ENCODE measurements at places on chromosomes 13 and 19.
A peak's percentile ranks its signal among the peaks of the same experiment; 100 is the strongest.

DNA sequence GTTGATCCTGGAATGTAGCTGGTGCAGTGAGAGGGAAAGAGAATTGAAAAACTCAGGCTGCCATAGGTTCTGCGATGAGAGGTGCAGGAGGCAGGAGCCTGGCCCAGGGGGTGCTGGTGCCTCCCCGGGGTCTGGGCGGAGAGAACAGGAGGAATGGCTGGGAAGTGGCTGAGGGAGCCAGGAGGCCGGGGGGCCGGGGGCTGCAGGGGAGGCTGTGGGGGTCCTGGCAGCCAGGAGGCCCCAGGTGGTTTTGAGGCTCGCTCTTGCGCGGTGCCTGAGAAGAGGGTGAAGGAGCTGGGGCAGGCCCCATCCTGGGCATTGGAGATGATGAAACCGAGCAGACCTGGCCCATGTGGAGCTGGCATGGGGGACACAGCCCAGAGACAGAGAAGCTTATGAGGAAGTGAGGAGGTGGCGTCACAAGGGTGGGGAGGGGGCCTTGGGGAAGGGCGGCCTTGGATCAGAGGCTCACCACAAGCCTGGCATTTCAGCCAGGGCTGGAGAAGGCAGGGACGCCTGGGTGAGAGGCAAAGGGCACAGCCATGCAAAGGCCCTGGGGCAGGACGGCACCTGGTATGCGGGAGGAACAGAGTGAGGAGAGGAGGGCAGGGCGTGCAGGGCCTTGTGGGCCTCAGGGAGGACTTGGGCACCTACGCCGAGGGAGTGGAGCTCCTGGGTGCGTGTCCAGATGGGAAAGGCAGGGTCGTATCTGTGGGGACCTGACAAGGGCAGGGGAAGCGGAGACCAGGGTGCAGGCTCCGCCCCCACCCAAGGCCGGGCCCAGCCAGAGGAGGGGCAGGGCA lies 1.3 kb upstream of the TEKTIP1 start:
- no peak for DNase-seq

DNA sequence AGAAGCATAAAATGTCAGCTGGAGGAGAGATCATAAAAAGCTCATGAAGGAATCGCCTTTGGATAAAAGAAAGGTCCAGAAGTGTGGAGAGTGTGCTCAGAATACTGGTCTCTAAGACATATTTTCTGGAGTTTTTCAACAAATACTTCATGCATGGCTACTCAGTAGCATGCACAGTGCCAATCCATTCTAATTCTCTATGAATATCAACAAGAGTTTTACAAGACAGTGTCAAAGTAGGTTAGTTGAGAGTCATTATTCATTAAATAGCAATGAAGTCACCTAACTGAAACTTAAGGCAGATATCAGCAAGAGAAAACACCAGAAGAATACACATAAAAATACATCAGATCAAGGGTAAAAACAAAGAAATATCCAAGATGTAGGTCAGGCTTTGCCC lies 1243.2 kb upstream of the SLC10A2 start:
- DNase-seq: no peak

GRCh38 chr19:42498169-42498757 lies 30.0 kb downstream of the CEACAM1 start:
- no peak for DNase-seq

- no peak for DNase-seq
Measured at GRCh38 chr19:51131780-51132680, 7.3 kb downstream of the SIGLEC9 start.

- no peak for DNase-seq
Measured at GRCh38 chr19:18102916-18103542, 5.5 kb downstream of the MAST3 start.

DNA sequence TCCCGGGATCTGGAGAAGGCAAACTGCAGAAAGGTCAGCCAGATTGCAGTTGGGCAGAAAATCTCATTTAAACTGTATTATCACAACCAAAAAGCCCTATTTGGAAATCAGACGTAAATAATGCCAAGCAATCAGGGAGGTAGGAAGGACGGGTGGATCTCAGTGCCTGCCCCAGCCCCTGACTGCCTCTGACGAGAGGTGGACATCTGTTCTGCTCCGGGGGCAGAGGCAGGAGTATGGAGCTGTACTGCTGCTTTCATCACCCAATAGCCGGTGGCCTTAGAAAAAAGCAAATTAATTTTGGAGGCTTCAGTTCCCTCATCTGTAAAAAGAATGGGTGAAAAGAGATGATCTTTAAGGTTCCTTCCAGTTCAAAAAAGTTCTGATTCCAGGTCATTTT lies 43.6 kb upstream of the WASF3 start:
- no peak for DNase-seq

- DNase-seq: no peak
Measured at GRCh38 chr19:4707956-4708650, 15.5 kb downstream of the DPP9 start.

GRCh38 chr13:31904941-31905824 lies 126.4 kb upstream of the FRY start:
- DNase-seq: no peak

GRCh38 chr19:17951157-17951989 lies 15.5 kb upstream of the KCNN1 start:
- no peak for DNase-seq

- DNase-seq: no peak
Measured at GRCh38 chr13:33728271-33729037, 89.5 kb upstream of the RFC3 start.

- DNase-seq: no peak
Measured at GRCh38 chr13:90613076-90613795, 734.3 kb upstream of the MIR17HG start.

GRCh38 chr13:112683581-112683980 lies 6.3 kb upstream of the ATP11A start:
- DNase-seq: no peak

- no peak for DNase-seq
Measured at GRCh38 chr13:109485136-109485794, 301.1 kb downstream of the IRS2 start.

DNA sequence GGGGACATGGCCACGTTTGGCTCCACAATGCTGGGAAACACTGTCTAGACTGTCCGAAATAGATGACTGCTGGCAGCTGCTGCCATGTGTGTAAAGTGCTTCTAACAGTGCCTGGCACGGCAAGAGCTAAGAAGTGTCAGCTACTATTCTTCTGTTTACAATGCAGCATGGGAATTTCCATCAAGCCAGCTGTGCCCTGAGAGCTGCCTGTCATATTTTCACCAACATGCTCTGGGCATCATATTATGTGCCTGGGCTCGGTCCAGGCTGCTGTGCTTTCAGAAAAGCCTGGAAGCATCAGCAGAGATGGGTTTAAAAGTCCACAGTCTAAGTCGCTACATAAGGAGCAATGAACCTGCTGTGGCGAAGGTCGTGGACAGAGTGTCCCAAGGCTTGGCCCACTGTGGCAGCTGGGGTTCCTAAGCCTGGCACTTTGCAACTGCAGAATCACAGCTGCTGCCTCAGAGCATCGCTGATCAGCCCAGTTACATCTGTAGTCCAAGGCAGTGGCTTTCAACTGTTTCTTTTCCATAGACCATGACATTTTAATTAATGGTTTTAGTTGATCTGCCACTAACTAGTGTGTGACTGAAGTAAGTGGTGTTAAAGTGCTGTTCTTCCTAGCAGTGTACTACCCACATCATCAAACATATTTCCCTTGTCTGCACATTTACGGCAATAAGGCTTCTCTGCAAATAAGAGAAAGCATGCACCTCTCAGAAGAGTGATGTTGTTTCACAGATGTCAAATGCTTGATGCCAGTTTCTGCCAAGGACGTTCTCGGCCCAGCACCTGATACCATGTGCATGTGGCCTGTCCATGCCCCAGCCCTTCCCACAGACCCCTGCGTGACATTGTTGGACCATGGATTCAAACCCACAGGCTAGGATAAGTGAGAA lies 95.7 kb upstream of the C1QTNF9B start:
- no peak for DNase-seq

DNA sequence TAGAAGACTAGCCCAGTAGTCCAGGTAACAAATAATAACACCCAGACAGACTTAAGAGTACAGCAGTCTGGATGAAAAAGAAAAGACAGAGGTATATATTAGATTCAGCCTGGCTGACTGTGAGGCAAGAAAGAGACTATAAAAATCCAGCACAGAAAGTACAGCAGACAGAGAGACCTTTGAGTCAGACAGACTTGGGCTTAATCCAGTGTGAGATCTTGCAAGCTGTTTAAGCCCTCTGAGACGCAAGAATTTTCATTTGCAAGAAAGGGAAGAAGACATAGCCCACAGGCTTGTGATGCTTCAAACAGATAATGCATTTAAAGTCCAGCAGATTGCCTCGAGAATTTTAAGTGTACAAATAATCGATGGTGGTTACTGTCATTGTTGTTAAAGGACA lies 471.4 kb downstream of the LIG4 start:
- DNase-seq: no peak

- no peak for DNase-seq
Measured at GRCh38 chr13:29922281-29922821, 71.9 kb upstream of the UBL3 start.

- no peak for DNase-seq
Measured at GRCh38 chr13:63110466-63110865, 1694.8 kb upstream of the PCDH20 start.

GRCh38 chr19:56838024-56838908 lies 2.3 kb downstream of the PEG3 start:
- DNase-seq: peak; percentile 19

- no peak for DNase-seq
Measured at GRCh38 chr19:2984215-2984528, 6.8 kb downstream of the TLE6 start.

DNA sequence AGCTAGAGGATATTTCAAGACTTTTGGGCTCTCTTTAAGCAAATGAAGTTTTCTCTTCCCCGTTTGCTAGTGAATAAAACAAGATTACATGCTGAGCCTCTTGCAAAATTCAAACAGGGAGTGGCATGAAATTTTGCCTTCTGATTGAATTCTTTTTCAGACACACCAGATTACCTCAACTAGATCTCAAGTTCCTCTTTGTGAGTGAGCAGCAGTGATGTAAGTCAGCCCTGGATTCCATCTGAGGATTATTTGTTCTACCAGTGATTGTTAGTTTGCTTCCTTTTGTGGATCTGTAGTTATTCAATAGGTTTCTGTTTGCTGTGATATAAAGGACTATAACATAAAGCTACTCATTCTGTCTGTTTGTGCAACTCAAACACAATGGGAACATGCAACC lies 407.7 kb downstream of the LMO7 start:
- DNase-seq: no peak

- peak; percentile 79 for DNase-seq
Measured at GRCh38 chr19:43780706-43781525, at the start of gene KCNN4. KCNN4 (minus strand) TSS chr19:43780973; CDS start chr19:43780861, 112 bp downstream.

DNA sequence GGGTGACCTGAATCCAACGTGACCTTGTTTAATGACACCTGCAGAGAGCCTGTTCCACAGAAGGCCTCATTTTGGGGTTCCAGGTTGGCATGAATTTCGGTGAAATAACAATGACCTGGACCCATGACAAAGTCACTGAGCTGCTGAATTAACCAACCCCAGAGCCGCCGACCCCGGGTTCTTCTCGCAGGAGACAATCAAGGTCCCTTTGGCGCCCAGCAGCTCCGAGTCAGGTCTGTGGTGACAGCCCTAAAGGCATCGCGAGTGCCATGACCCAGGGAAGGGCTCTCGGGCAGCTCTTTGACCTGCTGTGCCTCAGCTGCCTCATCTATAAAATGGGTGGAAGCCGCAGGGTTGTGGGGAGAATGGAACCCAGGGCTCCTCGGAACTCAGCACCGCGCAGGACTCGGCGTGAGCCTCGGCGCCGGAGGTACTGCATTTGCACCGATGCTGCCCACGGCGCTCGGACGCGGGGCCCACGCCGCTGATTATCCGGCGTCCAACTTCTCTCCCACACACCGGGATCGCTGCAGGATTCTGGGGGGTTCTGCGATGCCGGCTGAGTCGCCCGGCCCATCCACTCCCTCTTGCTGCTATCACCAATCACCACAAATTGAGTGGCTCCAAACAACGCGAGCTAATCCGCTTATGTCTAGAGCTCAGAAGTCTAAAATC lies 5.7 kb downstream of the SHC2 start:
- no peak for DNase-seq

GRCh38 chr19:46571495-46571894 lies 29.6 kb upstream of the CALM3 start:
- no peak for DNase-seq

GRCh38 chr13:99863789-99864626 lies 107.6 kb downstream of the ZIC5 start:
- DNase-seq: no peak

DNA sequence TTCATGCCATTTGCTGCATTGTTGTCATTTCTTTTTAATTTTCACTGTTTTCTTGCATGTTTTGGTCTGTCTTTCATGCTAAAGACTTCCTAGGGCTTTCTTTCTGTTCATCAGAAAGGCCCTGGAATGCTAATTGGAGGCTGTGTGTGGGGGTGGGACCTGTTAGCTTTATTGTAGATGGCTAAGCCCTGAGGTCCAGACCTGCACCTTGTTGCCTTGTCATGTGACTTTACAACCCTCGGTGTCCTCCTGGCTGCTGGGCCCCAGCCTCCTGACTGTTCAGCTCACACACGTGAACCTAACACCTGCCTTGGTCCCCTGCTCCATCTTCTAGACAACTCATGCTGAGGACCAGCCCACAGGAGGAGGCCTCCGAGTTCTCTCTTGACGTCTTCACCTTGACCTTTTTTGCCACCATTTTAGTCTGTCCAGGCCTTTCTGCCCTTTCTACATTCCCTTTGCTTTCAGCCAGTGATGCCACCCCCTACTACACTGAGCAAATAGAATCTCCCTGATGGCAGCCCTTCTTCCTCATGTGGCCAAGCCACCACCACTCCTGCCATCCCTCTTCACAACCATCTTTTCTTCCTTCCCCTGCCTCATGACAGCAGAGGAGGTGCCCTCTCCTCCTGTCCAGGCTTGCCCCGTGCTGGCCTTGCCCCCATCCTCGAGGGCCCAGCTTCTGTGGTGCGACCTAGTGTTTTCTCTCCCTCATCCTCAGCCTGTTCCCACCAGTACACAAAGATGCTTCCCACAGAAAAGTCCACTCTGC lies 41.4 kb upstream of the GPI start:
- DNase-seq: no peak

DNA sequence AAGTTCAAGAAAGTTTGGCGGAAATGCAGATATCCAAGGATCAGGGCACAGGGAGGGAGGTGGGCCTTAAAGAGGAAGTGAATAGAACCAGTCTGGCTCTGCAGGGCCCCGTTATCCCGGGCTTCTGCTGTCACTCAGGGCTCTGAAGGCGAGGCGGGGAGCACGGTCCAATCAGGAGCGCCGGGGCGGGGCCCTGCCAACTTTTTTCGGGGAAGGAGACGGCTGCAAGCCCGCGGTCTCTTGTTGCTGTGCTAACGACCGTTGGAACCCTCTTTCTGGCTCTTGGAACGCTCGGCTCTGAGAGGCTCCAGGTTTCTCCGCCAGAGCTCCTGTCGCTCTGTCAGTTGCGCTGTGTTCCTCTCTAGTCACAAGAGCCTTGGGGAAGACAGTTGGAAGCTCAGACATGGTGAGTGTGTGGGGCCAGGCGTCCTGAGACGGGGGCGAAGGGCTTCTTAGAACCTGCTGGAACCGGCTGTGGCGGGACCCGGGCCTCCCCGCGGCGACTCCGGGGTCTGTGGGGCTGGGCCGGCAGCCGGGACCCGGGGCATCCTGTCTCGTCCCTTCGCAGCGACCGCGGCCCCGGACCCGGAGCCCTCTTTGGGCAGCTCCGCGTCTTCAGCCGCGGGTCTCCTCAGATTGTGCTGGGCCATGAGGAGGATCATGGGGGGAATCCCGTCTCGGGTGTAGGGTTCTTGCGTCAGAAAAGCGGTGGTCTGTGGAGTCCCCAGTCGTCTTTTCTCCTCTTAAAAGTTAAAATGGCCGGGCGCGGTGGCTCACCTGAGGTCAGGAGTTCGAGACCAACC lies 27.7 kb downstream of the ZNF844 start:
- peak; percentile 78 for DNase-seq

- peak; percentile 70 for DNase-seq
Measured at GRCh38 chr19:10419646-10420443, 493 bp upstream of the PDE4A start.

All from stimulated activated naive CD8-positive, alpha-beta T cell treated with anti-CD3 and anti-CD28 coated beads, Interleukin-15, amount 100 ng/mL, for 72 hours (primary cell).